ENCODE measurements at places on chromosomes 4 and X.

DNA sequence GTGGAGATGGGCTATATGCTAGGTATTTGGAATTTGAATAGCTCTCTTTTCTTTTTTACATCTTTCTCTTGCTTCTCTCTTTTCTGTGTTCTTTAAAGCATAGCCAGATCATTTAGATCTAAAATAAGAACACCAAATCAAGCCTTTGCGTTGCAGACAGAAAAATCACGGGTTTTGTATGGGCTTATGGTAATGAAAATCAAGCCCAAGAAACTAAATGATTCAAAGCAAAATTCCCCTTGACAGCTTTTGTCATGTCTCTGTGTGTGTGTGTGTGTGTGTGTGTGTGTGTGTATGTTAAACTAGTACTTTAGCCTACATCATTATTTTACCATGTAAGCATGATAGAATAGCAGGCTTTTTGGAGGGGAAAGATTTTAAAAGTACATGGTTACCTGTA, 1.8 kb upstream of the RASL11B start:
- DNase-seq = no peak

GRCh38 chr4:78185117-78185516, 128.0 kb downstream of the FRAS1 start:
- no peak for DNase-seq

DNA sequence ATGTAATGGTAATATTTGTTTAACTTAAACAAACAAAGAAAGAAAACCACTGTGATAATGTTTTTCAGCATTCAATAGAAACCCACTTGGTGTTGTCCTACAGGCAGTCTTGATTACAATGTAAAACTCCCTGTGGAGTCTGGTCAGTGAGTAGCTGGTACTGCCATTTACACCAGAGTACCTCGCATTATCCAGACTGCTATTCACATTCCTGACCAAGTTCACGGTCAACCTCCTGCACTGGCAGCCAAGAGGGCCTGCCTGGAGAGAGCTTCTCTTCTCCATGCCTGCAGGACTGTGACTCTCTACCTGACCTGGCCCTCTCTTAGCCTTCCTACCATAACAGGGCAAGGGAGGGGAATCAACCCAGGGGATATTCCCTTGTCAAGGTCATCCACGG, 2.9 kb upstream of the LONRF3 start:
- no peak for DNase-seq

- no peak for DNase-seq
Measured at GRCh38 chr4:8330821-8331574, 61.4 kb downstream of the HTRA3 start.

- no peak for DNase-seq
Measured at GRCh38 chr4:26174027-26174426, 146.8 kb upstream of the RBPJ start.

GRCh38 chr4:66516940-66517339, 846.7 kb upstream of the EPHA5 start:
- no peak for DNase-seq

- DNase-seq = no peak
Measured at GRCh38 chrX:136635235-136635634, 12.7 kb upstream of the CD40LG start.

DNA sequence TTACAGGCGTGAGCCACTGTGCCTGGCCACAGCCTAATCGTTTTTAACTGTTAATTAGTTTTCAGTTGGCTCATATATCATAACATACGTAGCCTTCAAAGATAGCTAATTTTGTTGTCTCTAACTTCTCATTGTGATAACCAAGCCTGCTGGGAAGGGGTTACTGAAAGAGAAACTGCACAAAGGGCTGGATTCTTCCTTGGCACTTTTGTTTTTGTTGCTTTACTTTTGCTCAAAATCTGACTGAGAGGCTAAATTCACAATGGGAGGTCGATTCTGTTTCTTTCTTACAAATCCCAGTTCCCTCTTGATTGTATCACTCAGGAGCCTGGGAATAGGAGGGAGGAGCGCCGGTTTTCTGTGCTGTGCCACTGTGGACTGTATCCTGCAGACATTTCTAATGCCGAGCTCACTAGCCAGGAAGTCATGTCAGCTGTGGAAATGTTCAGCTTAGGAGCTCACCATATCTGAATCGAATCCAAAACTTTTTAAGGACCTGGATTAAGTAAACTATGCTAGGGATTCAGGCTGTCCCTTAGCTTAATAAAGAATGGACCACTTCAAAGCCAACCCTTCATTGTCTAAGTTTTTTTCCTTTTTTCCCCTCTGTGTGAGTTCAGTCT, 120.5 kb upstream of the FAT1 start:
- no peak for DNase-seq

DNA sequence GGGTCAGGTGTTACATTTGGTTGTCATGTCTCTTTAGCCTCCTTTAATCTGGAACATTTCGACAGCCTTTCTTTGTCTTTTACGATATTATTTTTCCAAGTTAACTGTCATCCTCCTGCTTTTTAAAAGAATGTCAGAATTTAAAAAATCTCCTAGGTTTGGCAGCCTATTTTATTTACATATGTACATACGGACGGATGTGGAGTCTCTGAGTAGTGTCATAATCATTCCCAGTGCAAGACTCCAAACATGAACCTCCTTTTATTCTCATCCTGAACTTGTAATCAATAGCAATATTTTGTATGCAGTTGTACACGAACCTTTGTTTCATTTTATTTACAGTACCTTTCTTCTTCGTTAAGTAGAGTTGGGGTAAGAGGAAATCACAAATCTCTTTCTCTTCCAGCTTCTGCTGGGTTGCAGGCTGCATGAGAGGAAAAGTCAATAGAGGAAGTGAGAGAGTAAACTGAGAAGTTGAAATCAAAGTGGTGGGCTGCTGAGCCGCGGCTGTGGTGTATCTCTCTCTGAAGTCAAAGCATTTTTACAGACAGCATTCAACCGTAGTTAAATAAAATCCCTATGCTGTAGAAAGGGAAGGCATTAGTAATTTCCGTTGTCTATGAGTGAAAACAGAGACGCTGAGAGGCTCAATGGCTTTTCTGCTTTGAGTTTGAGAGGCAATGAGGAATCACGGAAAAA, 53.9 kb upstream of the RPS6KA3 start:
- peak; percentile 2 for DNase-seq

DNA sequence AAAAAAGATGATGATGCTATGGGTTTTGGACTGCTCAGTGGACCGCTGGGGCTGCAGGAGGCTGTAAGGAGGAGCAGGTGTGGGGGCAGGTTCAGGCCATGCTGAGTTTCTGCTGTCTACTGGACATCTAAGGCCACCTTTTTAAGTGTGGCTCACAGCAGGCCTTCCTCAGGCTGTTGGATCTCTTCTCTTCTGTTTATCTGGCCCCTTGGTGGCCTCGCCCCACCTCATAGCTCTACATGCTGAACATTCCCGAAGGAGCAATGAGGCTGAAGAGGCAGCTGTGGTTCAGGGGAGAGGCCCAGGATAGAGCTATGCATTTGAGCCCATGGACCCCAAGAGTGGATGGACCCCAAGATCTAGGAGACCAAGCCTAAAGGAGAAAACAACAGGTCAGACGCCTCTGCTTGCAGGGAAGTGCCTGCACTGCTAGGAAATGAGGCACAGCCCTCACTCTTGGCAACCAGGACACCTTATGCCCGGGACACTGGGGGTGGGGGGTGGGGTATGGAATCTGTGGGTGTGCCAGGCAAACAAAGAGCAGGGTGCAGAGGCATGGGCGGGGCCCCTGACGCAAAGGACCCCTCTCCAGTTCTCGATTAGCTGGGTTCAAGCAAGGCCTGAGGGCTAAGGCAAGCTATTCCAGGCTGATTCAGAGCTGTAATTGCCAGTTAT, 168.9 kb downstream of the BCOR start:
- no peak for DNase-seq

Measured in activated naive CD4-positive, alpha-beta T cell treated with Interleukin-2 at 50 U/mL for 16 hours (primary cell).